ENCODE measurements at places on chromosomes 5 and 9.

GRCh38 chr5:95962475-95962773, 773 bp upstream of the ELL2 start:
- no peak for DNase-seq

DNA sequence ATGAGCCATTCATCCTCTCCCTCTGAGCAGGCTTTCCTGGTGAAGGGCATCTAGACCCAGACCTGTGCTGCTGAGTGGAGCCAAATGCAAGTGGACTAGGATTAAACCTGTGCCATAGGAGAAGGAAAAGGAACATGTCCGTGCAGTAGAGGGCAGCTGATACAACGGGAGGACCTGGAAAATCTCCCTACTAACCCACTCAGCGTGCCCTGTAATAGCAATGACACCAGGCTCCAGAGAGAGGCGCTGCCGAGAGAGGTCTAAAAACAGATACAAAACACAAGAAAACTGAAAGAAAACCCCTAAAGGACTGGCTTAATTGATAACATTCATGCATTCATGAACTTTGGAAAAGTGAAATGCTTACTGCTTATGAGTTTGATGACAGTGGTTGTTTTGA, 60.8 kb downstream of the PFDN1 start:
- DNase-seq = no peak

GRCh38 chr5:54696931-54697330, 179.4 kb downstream of the SNX18 start:
- DNase-seq = no peak

GRCh38 chr9:94603259-94604160, 9.9 kb upstream of the FBP2 start:
- peak; percentile 74 for DNase-seq

- no peak for DNase-seq
Measured at GRCh38 chr9:81132796-81133195, 556.6 kb downstream of the TLE1 start.

DNA sequence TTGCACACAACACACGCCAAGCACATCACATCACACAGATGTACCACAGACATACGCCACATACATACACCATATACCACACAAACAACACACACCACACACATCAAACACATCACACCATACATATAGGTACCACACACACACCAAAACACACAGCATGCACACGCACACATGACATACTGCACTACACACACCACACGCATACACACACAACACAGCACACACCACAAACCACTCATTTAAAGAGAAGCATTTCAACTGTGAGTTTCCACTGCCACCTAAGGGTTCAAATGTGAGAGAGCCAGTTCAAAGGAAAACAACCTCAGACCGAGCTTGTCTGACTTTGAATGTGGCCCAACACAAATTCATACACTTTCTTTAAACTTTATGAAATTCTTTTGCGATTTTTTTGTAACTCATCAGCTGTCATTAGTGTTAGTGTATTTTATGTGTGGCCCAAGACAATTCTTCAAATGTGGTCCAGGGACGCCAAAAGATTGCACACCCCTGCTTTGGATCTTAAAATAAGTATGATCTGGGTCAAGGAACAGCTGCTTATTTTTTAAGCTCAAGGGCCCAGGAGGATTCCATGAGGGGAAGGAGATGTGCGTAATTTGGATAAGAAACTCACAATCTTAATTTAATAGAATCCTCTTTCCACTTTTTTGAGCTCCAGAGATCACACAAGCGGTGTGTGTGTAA, 494.6 kb downstream of the GADD45G start:
- DNase-seq = peak; percentile 27

- no peak for DNase-seq
Measured at GRCh38 chr9:123742009-123742767, 187.7 kb downstream of the DENND1A start.

DNA sequence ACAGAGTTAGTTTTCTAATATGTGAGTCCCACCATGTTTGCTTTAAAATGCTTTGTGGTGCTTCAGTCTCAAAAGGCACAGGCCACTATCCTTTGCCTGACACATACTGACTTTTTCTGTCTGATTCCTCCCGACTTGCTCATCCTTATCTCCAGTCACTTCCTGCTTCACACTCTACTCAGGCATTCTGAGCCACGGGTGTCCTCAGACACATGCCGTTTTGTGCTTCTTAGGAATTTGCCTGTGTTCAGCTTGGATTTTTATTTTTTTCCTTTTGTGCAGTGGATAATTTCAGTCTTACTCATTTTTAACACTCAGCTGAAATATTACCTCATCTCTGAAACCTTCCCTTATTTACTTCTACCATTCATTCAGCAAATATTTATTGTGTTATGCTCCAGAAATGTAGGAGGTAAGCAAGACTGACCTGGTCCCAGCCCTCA, 54.1 kb downstream of the MAN2A1 start:
- DNase-seq = no peak

DNA sequence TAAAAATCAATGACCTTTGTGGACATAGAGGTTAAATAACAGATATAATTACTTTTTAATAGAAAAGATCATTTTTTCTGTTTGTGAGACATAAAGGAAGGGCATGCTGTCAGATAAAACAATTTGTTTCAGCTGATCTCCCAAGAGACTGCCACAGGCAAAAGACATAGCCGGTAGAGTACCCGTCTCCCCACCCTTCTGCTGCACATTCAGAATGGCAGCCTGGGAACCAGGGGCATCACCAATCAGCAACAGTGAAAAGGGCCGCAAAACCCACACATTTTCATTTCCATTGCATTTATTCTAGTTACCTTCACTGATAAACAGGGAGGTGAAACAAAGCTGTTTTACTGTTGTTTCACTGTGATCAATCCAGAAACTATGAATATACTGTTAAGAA, 357.7 kb downstream of the ARRDC3 start:
- DNase-seq = no peak

DNA sequence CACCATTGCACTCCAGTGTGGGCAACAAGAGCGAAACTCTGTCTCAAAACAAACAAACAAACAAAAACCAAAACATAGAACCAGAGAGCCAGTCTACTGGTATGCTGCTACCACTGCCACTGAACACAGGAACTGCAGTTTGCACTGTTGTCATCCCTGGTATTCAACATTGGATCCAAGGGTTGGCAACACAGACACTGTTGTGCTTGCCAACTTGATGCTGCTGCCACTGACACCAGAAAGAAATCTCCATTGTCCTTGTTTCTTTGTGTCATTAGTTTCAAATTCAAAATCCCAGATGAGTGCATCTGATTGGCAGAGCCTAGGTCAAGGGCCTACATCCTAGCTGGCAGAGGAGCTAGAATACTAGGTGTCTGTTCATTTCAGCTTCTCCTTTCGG, 16.2 kb downstream of the HINT1 start:
- no peak for DNase-seq

GRCh38 chr5:136279314-136279713, 86.0 kb downstream of the TRPC7 start:
- no peak for DNase-seq

DNA sequence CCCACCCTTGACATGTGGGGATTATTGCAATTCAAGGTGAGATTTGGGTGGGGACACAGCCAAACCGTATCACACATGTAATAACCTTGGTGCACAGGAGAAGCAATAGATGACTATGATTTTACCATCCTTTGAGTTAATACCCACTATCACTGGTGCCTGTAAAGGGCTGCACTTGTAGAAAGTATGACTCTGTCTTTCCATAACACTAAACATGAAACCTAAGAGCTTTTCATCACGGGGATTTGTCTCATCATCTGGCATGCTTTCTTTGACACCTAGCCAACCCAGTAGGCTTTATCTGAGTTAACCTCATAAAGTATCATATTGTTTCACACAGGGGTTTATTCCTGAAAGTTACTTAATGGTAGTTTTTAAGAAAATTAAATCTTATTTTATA, 188.9 kb upstream of the TNC start:
- no peak for DNase-seq

- no peak for DNase-seq
Measured at GRCh38 chr5:157516006-157516405, 56.0 kb downstream of the NIPAL4 start.

- no peak for DNase-seq
Measured at GRCh38 chr5:143405849-143406098, 2.3 kb upstream of the NR3C1 start.

GRCh38 chr9:13942695-13943094, 371.2 kb downstream of the NFIB start:
- DNase-seq = no peak

DNA sequence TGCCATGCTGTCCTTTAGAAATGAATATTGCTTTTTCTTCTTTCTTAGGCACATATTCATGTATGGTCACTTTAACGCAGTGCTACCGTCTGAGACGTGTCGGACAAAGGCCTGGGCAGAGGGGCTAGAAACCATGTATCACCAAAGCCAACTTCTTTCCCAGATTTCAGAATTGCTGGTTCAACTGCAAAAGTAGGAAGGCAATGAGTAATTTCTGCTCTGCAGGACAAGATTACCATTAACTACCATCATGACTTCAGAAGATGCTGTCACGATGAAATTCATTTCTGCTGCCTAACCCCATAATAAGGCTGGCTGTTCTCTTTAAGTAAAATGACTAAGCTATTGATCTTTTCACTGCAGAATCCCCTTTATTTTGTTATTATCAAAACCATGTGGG, 306.7 kb downstream of the PDE4D start:
- DNase-seq = no peak

Data from activated CD4-positive, alpha-beta T cell treated with anti-CD3 and anti-CD28 coated beads, Interleukin-2, amount 10 ng/mL, durations not matched to agents 7 days and 5 days (primary cell).